ENCODE measurements at places on chromosomes 12 and 14.

DNA sequence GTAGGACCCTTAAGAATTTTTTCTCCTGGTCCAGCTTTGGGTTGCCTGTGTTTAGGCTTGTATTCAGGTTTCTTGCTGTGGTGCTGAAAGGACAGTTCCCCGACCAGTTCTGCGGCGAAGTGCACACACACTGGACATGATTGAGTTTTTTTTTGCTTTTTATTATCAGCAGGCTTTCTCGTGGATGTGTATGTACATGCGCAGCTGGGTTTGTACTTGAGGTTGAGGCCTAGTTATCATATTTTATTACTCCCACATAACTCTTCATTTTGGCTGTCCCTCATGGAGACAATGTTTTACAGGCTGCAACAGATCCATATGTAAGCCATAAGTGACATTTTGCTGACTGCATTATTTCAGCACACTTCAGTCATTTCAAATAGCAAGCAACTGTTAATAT, 2.5 kb downstream of the SCN8A start:
- DNase-seq, result no peak

DNA sequence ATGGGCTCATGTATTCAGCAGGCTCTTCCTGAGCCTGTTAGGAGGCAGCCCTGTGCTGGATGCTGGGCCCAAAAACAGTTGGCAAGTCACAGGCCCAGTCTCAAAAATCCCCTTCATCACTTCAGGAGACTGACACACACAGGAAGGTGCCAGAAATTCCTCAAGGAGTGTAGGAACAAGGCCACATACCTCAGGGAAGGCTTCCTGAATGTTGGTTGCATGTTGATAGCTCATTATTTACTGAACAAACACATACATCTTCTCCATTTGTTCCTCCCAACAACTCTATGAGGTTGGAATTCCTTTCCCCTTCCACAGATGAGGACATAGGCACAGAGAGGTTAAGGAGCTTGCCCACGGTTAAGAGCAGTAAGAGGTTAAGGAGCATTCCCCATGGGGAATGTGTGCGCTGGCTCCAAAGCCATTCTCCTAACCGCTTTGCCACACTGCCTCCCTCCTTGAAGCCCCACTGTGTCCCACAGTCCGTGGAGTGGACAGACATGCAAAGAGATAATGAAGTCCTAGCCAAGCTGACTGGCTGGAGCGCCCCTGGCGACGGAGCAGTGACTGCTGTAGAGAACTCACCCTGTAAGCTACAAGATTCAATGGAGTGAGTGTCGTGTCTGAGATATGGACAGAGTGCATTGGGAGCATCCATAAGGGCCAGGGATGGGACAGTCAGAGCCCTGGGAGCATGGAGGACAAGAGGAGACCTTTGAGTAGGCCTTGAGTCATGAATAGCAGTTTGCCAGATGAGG, 3.3 kb downstream of the HHIPL1 start:
- no peak for DNase-seq

GRCh38 chr12:121632069-121632970, 6.0 kb downstream of the ORAI1 start:
- no peak for DNase-seq

GRCh38 chr12:117180758-117181467, 9.4 kb downstream of the FBXO21 start:
- no peak for DNase-seq

- DNase-seq, result no peak
Observed at GRCh38 chr12:11785712-11786111, 136.2 kb downstream of the ETV6 start.

GRCh38 chr12:76548222-76548837, 11.2 kb downstream of the OSBPL8 start:
- DNase-seq, result no peak

GRCh38 chr12:3944620-3945019, 71.4 kb upstream of the PARP11 start:
- DNase-seq, result no peak
